Activated naive CD8-positive, alpha-beta T cell treated with anti-CD3 and anti-CD28 coated beads, Interleukin-2, amount 50 U/mL, for 16 hours (primary cell): ENCODE measurements at places on chromosomes 12 and 14.

DNA sequence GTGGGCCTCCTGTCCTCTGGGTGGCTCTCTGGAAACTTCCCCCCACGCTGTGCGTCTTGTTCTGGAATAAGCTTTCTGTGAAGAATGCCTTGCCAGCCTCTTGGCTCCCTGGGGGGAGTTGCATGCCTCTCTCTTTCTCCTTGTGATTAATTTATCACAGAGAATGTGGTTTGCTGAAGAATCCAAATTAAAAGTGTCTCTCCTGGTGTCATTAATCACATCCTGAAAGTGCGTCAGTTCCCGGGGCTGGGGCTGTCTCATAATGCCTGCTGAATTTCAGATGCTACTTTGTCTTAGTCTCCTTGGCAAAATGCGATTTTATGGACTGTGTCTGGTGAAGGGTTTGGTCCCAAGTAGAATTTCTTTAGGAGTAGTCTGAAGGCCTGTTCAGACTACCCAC, 787.7 kb upstream of the TMEM132C start:
- no peak for DNase-seq

- DNase-seq, result no peak
Measured at GRCh38 chr12:102811110-102811737, 105.8 kb downstream of the PAH start.

- DNase-seq, result no peak
Measured at GRCh38 chr12:39931857-39932256, 174.0 kb downstream of the SLC2A13 start.

DNA sequence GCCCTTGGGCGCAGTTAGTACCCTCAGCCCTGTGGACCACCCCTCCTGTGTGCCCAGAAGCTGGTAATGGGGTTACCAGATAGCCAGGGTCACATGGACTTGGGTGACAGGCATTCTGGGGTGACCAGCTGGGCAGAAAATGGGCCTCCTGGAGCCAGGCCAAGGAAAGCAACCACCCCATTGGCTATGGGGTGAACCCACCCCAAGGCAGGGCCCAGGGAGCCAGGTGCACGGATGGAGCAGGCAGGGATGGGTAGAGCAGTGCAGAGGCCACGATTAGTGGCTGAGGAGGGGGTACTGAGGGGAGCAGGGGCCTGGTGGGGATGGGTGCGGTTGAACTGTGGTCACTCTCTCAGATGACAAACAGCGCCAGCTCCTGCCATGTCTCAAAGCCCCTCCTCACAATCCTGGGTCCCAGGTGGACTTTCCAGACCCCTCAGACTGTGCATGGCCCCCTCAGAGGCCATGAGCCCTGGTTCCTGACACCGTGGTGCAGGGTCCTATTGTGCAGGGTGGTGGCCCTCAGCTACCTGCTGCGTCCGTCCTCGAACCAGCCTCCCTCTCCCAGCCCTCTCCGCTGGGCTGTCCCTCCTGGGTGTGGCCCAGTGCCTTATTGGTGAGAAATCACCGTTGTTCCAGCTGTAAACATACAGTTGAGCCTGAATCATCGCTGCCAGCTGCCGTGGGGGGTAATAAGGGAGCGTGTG, 23.4 kb upstream of the BEGAIN start:
- DNase-seq, result no peak

GRCh38 chr12:106941481-106942156, 14.1 kb upstream of the TMEM263 start:
- DNase-seq, result no peak

GRCh38 chr14:22558221-22558913, 30.7 kb downstream of the DAD1 start:
- DNase-seq, result no peak

- DNase-seq, result no peak
Measured at GRCh38 chr12:108517288-108518100, 2.4 kb downstream of the FICD start.

DNA sequence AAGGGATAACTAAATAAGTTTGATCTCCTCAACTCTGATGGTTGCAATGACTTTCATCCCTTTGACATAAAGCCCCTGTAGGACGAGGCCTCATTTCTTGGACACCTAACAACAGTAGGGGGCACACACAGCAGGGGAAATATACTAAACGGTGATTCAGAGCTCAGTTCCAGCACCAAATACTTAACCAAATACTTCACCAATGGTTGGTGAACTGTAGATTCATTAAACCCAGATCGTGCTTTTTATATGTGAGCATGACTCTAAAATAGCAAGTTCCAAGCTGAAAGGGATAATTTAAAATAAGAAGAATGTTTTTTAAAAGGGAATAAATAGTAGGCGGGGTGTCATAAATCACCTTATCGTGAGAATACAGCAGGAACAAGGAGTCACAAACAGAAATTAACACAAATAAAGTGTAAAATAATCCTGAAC, 53.2 kb downstream of the ATG2B start:
- no peak for DNase-seq

DNA sequence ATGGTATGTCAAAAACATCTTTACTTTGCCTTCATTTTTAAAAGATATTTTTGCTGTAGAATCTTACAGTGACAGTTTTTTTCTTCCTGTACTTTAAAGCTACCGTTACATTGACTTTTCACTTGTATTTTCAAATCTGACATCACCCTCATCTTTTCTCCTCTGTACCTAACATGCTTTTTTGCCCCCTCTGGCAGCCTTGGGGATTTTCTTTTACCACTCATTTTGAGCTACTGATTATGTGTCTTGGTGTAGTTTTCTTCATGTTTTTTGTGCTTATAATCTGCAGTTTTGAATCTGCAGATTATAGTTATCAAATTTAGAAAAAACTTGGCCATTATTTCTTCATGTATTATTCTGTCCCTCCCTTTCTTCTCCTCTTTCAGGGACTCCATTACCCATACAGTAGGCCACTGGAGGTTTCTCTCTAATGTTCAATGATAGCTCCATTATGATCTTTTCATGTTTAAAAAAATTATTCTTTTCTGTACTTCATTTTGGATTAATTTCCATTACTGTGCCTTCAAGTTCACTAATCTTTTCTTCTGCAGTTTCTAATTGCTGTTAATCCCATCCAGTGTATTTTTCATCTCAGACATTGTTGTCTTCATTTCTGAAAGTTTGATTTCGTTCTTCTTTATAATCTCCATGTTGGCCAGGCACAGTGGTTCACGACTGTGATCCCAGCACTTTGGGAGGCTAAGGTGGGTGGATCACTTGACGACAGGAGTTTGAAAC, 70.0 kb downstream of the ACADS start:
- DNase-seq, result no peak

DNA sequence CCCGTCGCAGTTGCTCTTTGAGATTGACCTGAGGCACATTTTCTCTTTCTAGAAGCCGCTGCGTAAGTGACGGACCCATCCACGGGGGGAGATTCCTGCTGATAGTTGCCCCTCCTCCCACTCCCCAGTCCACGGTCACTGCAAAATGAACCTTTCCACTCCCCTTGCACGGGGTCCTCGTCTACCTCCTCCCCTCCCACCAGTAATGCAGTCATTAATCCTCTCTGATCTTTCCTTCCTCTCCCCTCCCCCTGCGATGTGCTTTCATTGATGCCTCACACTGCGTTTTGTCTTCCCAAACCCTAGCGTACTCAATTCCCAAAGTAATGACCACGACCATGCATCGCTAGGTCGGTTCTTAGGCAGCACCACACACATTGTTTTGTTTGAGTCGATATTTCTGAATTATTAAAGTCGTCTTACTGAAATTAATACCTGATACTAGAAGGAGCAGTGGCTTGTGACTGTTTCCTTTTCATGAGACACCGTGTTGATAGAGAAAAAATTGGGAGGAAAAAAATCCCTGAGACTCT, 857 bp downstream of the ETNK1 start:
- no peak for DNase-seq

GRCh38 chr12:65524666-65525065, 246.2 kb downstream of the MSRB3 start:
- DNase-seq, result no peak

GRCh38 chr12:2051700-2052621, 826 bp upstream of the CACNA1C start:
- no peak for DNase-seq
